ENCODE measurements at places on chromosomes 6 and 20.

- H3K36me3 ChIP-seq = no peaks in the 10 kb centered on the region
- H3K27me3 ChIP-seq = no peaks in the 10 kb centered on the region
- H3K4me3 ChIP-seq = no peak overlapping the region
- H3K27ac ChIP-seq = no peak overlapping the region
- peaks cover 1% of the 10 kb centered on the region for H3K4me1 ChIP-seq
Measured at GRCh38 chr6:107187630-107188029, 72.3 kb upstream of the BEND3 start.

DNA sequence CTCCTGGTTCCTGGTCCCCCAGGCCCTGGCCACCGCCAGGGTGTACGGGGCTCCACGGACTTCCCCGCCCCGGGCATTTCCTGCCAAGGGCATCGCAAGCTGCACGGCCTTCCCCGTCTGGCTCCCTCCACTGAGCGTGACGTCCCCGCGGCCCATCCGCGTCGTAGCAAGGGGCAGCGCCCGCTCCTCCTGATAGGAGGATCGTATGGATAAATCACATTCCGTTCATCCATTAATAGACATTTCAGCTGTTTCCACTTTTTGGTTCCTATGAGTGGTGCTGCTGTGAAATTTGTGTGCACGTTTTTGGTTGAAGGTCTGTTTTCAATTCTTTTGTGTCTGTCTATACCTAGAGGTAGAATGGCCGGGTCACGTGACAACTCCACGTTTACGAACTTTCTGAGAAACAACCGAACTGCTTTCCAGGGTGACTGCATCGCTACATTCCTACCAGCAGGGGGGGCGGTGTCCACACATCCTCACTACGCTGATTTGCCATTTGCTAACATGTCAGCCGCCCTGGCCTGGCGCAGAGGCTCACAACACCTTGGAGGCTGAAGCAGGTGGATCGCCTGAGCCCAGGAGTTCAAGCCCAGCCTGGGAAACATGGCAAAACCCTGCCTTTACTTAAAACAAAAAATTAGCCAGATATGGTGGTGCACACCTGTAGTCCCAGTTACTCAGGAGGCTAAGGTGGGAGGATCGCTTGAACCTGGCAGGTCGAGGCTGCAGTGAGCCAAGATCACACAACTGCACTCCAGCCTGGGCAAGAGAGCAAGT is 37.7 kb downstream of the KCNQ2 start:
- no peaks in the 10 kb centered on the region for H3K36me3 ChIP-seq
- DNase-seq = no peak
- H3K27me3 ChIP-seq = peaks cover 10% of the 10 kb centered on the region
- no peaks in the 10 kb centered on the region for H3K4me1 ChIP-seq
- no peak overlapping the region for H3K4me3 ChIP-seq
- H3K27ac ChIP-seq = no peak overlapping the region

- no peaks in the 10 kb centered on the region for H3K36me3 ChIP-seq
- peak; percentile 90 for DNase-seq
- H3K4me3 ChIP-seq = peak overlapping the region; percentile 10
Measured at GRCh38 chr6:111534231-111534751, 51.3 kb upstream of the REV3L start.

GRCh38 chr6:106556368-106556960 is 72.8 kb downstream of the RTN4IP1 start:
- H3K27ac ChIP-seq = no peak overlapping the region
- no peaks in the 10 kb centered on the region for H3K36me3 ChIP-seq
- no peak overlapping the region for H3K4me3 ChIP-seq
- H3K27me3 ChIP-seq = no peaks in the 10 kb centered on the region

- DNase-seq = no peak
- H3K4me1 ChIP-seq = no peaks in the 10 kb centered on the region
- no peak overlapping the region for H3K27ac ChIP-seq
- no peaks in the 10 kb centered on the region for H3K27me3 ChIP-seq
- H3K36me3 ChIP-seq = no peaks in the 10 kb centered on the region
- no peak overlapping the region for H3K4me3 ChIP-seq
Measured at GRCh38 chr6:32294566-32294965, 70.7 kb upstream of the NOTCH4 start.

GRCh38 chr20:19070681-19071445 is 141.6 kb upstream of the SLC24A3 start:
- H3K36me3 ChIP-seq = no peaks in the 10 kb centered on the region
- H3K27ac ChIP-seq = no peak overlapping the region
- H3K27me3 ChIP-seq = no peaks in the 10 kb centered on the region

- DNase-seq = no peak
- no peak overlapping the region for H3K4me3 ChIP-seq
- no peaks in the 10 kb centered on the region for H3K27me3 ChIP-seq
- no peaks in the 10 kb centered on the region for H3K4me1 ChIP-seq
Measured at GRCh38 chr6:76275746-76276145, 203.3 kb upstream of the IMPG1 start.
